Choroid plexus epithelial cell (primary cell): ENCODE measurements at places on chromosomes 5 and 9.

- DNase-seq: no peak
Observed at GRCh38 chr5:142171270-142171669, 62.7 kb downstream of the NDFIP1 start.

DNA sequence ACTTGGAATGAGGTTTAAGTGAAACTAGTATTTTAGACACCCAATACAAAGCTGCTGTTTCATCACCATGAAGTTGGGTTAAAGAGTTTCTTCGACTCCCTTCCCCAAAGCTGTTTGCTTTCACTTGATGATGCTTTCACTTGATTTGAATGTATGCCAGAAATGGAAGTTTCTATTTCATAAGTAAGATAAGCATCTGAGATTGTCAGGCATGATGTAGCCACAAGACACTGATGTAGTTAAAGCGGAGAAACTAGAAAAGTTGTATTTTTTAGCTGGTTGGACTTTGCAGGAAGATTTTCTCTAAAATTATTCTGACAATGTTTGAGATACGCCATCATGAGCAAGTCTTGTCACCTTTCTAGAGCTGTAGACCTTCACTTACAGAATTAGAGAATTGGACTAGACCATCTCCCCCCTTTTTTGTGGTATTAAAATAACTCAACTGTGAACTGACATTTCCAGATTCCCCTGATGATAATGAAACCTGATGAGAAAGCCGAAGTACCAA is 20.0 kb downstream of the MOCS2 start:
- peak; percentile 86 for DNase-seq

GRCh38 chr5:10990634-10991033 is 229.6 kb upstream of the DAP start:
- DNase-seq: no peak

GRCh38 chr5:141513627-141514329 is 24.9 kb downstream of the PCDHGC5 start:
- peak; percentile 90 for DNase-seq

DNA sequence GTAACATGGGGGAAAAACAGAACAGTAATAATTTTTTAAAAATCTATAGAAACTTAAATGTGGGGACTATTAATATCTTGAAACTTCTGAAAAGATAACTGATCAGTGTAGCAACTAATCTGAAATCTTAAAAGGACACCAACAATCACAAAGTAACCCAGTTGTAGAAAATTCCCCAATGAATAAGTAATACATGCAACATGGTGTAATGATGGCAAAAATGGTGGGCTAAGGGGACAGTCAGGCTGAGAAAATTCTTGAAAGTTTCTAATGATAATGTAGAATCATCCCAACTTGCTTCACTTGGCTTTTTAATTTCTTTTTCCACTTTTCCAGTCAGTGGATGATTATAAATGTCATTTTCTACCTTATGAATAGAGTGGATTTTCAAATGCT is 5.4 kb downstream of the NFIL3 start:
- no peak for DNase-seq

DNA sequence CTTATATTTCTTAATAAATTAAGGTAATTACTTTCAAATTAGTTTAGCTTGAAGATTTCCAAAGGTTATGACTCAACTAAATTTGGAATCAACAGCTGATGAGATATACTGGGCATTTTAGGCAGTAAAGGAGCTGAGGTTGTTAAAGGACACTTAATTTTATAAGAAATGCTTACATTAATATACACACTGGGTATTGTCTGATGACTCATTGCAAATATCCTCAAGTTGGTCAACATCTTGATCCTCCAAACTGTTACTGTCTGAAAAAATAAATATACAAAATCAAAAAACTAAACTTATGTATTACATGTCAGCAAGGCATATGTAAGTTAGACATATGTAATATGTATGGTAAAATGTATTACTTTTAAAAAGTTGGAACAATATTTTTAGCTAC is 3.4 kb downstream of the GFM2 start:
- peak; percentile 4 for DNase-seq

DNA sequence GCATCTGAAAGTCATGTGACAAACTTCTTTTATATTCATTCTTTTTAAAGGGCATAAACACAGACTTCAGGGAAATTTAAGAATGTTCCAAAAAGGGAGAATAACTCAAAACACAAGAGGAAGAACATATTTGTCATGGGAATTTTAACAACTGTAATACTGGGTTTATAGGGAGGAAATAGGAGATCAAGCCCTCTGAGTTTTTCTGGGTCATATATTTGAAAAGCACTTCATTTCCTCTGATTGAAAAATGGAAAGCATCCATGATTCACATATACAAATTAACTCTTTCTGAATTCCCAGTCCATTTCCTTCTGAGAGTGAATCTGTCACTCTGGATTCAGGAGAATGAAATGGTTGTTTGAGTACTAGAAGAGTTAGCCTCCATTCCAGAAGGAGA is 26.8 kb downstream of the LURAP1L start:
- DNase-seq: no peak

DNA sequence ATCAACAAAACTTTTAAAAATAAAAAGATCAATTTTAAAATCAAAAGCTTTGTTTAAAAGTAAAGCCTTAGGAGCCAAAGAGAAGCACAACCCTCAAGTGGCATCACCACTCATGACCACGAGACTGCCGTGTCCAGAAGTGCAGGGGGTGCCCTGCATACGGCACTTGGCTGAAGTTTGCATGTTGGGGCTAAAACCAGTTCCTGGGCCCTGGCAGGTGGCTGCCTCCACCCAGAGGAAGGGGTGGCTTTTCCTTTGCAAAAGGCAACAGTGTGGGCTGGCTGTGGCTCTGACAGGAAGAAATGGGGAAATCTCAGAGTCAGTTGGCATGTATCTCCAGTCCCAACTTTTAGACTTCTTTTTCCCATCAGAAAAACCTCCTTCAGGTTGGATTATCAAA is 15.3 kb downstream of the TRMO start:
- no peak for DNase-seq

DNA sequence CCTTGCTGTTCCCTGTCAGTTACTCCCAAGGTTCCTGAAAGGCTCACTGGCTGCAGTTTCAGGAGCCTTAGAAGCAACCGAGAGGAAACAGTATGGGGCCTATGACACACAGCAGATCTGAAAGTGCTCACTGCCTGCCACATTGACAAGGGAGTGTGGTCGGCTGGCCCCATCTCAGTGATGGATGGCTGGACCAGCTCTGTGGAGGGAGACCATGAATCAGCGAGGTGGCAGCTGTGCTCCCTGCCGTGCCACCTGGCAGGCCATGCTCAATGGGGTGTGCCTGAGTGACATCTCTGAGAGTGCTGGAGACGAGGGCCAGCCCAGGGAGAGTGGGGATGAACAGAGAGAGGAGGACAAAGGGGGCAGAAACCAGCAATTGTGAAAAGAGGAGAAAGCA is 49.1 kb downstream of the DOCK2 start:
- no peak for DNase-seq

DNA sequence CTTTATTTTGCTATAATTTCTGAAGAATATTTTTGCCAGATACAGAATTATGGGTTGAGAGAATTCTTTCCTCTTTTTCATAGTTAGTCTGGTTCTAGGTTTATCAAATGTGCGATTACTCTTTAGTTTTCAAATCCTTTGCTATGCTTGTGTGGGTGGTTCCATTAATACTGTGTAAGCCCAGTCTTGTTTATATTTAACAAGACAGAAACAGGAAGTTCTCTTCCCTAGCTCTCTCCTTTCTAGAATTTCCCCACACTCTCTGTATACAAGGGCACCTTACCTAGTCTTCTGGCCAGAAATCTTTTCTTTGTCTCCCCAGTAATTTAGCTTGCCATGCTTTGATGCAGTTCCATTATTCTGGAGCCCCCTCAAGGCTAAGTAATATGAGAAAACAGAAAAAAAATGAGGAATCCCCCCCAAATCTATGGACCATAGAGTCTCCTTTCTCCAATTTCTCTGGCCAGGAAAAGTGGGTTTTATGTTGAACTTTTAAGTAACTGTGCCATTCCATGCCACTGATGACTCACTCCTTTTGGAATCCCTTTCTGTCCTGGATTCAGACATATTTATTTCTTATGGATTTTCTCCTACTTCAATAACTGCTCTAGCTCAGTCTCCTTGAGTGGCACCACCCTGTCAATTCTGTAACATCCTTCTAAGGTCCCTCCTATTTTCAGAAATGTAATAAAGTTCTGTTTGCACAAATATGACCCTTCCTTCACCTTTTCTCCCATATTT is 1714.1 kb downstream of the EFNA5 start:
- DNase-seq: peak; percentile 47

DNA sequence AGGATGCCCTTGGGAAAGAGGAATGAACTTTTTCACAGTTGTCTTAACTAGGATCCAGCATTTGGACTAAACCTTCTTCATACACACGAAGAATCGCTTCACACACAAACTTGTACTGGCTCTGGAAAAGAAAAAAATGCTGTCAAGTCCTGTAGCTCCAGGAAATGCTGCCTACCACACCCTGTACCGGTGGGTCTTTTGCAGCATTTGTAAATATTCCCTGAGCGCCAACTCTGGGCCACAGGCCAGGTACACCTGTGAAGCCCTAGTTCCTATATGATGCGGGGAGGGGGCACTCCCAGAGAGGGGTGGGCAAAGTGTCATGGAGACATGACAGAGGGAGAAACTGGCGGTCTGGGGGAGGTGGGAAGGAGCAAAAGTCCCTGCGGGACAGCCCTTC is 58.7 kb upstream of the EPB41L4B start:
- no peak for DNase-seq

GRCh38 chr5:68268101-68268851 is 52.7 kb downstream of the PIK3R1 start:
- DNase-seq: no peak

DNA sequence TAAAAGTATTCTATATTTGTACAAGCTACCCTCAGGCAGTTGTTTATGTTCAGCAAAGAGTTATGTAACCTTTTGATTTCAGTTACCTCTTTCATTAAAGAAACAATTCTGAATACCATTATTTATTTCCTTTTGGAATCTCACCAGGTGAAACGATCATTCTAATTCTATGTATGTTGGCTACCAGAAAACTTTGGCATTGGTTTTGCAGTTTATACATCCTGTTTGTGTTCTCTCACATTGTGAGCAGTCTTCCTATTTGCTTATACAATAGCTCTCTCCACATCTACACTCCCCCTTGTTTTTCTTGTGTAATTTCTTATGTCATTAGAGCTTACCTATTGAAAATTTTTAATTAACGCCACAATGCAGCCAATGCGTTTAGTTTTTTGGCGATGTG is 276.0 kb upstream of the MPDZ start:
- DNase-seq: no peak

- peak; percentile 18 for DNase-seq
Observed at GRCh38 chr5:100841358-100842076, 61.6 kb downstream of the ST8SIA4 start.

DNA sequence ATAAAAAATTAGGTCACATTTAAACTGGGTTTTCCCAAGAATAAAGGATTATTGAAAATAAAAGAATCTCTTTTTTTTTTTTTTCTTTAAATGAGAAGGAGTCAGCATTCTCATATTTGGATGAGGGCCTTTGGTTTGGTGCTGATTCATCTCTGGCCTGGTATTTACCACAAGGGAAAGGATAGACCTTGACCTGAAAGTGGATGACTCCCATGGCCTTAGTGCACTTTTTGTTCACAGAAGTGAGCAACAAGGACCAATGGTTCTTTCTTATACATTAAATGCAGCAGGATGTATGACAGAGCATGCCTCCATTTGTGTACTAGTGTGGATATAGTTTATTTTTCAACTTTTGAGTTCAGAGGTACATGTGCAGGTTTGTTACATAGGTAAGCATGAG is 6.9 kb downstream of the YTHDC2 start:
- peak; percentile 59 for DNase-seq

- DNase-seq: no peak
Observed at GRCh38 chr5:76425928-76426804, 23.1 kb downstream of the IQGAP2 start.

- DNase-seq: peak; percentile 35
Observed at GRCh38 chr5:158126442-158127405, 267.8 kb upstream of the CLINT1 start.

DNA sequence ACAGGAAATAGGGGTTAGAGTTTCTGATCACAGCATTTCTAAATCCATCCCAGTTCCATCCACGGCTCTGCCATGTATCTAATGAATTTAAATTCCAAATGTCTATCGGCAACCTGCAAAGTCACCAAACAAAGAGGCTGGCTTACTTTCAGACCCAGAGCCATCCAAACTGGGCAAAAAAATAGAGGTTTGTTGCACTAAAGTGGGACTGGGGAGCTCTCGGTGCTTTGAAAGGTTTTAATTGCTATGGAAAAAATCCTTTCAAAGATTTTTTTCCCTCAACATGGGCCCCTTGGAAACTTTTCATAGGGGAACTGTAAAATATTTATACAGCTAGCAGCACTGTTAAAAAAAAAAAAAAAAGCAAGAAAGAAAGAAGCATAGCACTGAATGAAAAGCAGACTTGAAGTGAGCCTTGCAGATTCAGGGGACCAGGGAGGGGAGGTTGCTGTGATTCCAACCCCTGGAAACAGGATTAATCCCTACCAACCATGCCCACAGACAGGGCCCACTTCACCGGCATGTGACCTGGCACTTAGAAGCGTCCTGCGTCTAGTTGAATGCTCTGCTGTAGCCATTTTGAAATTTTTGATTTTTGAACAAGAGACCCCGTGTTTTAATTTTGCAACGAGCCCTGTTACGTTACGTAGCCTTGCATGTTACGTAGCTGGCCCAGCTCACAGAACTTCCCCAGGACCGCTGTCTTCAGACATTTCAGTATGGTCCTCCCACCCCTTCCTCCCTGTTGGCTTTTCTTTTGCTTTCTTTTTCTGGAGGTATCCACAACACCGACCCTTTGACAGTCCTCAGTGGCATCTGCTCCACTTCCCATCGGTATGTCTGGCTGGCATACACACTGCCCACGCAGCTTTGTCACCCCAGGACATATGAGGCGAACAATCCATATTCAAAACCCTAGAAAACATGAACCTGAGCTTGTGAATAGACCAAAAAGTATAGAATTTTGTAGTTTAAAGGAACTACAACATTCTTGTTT is 105.3 kb upstream of the NFIB start:
- no peak for DNase-seq

DNA sequence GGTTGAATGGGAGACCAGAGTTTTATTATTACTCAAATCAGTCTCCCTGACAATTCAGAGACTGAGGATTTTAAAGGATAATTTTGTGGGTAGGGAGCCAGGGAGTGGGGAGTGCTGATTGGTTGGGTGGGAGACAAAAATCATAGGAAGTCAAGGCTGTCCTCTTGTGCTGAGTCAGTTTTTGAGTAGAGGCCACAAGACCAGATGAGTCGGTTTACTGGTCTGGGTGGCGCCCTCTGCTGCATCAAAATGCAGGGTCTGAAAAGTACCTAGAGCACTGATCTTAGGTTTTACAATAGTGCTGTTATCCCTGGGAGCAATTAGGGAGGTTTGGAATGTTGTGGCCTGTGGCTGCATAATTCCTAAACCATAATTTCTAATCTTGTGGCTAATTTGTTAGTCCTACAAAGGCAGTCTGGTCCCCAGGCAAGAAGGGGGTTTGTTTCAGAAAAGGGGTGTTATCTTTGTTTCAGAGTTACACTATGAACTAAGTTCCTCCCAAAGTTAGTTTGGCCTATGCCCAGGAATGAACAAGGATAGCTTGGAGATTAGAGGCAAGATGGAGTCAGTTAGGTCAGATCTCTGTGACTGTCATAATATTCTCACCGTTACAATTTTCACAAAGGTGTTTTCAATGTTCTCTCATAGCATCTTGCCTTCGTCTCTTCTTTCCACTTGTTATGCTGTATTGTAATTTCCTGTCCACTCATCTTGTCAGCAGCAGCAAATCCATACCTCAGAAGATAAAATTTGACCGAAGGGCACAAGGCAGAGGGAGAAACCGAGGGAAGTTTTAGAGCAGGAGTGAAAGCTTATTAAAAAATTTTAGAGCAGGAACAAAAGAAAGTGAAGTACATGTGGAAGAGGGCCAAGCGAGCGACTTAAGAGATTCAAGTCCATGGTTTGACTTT is 59.2 kb upstream of the CLINT1 start:
- peak; percentile 91 for DNase-seq
